ENCODE measurements at places on chromosomes 2 and 18.

DNA sequence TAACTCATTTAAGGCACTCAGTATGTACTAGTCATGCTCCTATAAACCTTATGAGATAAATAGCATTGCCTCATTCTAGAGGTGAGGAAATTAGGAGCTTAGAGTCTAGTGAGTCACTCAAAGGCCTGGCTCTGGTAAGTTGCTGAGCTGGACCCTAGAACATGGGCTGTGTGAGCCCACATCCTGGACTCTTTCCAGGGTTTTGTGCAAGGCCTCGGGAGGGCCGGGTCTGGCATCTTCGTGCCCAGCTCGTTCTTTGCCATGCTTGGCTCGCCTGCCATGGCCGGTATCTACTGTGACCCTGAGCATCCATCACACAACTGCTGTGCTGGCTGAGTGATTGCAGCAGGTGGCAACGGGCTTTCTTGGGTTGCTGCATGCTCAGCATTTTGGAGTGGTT, 168.0 kb downstream of the LPIN1 start:
- no peak for DNase-seq

DNA sequence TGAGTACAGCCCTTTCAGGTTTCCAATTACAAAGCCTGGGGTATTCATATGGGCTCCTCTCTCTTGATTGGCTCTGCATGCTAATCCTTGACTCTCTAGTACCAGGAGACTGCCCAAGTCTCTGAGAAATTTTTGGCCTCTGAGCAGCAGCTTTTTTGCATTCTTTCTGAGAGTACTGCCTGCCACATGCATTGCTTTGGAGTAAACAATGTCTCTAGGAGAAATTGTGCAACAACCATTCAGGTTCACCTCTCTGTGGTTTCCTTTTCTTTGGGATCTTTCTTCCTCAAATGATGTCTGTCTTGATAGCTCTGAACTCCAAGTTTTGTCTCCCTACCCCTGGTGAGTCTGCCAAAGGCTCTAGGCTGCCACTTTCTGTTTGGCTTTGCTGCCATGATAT, 115.8 kb upstream of the SETBP1 start:
- DNase-seq, result no peak

DNA sequence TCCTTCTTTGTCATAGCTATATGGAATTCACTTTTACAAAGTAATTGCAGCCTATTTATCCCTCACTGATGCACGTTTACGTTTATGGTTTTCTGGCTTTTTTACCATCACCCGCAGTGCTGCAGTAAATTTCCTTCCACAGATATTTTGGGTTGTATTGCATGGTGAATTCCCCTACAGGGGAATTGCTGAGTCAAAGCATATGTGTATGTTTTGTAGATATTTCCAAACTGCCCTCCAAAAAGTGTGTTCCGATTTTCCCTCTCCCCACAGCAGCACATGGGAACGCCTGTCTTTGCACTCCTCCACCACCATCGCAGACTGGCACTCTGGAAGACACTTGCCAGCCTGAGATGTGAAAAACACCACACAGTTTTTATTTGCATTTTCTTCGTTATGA, 80.6 kb upstream of the UXS1 start:
- DNase-seq, result no peak

DNA sequence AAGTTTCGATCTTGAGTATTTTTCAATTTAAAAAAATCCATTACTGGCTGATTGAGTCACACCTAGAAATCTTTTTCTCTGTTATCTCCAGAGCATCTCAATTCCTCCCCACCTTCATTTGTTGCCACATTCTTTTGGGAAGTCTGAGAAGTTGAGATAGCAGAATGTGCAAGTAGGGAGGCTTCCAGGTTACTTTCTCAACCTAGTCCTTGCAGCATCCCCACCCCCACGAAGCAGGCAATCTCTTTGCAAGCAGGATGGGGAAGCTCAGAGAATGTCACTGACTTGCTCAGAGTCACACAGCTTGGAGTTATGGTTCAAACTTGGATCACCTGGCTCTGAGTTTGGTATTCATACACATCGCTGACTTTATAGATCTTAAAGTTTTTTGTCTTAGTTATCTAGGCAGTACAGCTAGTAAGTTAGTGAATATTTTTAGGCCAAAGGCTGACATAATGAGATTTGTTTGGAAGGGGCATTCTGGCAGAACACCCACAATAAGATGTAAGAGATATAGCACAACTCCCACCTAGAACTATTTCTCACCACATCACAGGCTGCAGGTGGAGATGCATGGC, 25.9 kb upstream of the LCLAT1 start:
- DNase-seq, result no peak

- DNase-seq, result no peak
Observed at GRCh38 chr2:41241325-41242000, 789.6 kb upstream of the SLC8A1 start.
